ENCODE measurements at places on chromosomes 2 and 18.

DNA sequence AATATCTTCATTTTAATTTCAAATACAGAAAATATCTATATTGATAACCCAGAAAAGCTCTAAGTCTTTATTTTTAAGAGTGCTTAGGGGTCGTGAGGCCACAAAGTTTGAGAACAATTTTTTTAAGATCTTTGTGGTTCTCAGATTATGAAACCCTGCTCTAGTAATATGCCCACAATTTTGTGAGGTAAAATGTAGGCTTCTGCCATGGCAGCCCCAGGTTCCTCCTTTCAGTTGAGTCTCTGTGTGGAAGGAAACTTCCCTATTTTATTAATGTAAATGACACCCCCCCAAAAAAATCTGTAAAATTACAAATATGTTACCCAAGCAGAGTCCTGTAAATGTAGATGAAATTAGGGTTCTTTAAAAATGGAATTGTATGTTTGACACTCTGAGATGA is 600.5 kb downstream of the SATB2 start:
- no peak for DNase-seq

- no peak for DNase-seq
These were observed 93.2 kb upstream of the CCDC150 start for GRCh38 chr2:196546151-196546919.

- no peak for DNase-seq
These were observed 74.6 kb upstream of the NARS1 start for GRCh38 chr18:57696271-57696670.

DNA sequence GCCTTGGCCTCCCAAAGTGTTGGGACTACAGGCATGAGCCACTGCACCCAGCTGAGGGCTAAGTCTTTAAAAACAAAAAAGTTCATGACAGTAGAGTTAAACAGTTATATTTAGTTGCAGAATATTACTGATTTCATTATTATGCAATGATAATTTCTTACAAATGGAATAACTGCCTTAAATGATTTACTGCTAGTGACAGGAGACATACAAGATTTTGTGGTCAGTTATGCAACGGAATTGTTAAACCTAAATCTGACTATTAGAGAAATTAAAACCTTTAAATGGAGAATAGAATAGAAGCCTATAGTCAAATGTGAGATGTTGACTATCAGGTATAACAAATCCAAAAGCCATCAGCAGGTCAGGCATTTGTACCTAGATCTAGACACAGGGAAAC is 10.3 kb upstream of the DNAJC10 start:
- no peak for DNase-seq

GRCh38 chr2:118565786-118566540 is 281.5 kb downstream of the EN1 start:
- no peak for DNase-seq

- DNase-seq: no peak
These were observed 136.5 kb upstream of the HAAO start for GRCh38 chr2:42928692-42929545.

GRCh38 chr2:85781013-85781332 is 27.2 kb downstream of the ATOH8 start:
- no peak for DNase-seq

GRCh38 chr18:3596324-3596636 is 146.3 kb downstream of the TGIF1 start:
- DNase-seq: no peak

- no peak for DNase-seq
These were observed 144.1 kb upstream of the STK17B start for GRCh38 chr2:196315388-196316049.

DNA sequence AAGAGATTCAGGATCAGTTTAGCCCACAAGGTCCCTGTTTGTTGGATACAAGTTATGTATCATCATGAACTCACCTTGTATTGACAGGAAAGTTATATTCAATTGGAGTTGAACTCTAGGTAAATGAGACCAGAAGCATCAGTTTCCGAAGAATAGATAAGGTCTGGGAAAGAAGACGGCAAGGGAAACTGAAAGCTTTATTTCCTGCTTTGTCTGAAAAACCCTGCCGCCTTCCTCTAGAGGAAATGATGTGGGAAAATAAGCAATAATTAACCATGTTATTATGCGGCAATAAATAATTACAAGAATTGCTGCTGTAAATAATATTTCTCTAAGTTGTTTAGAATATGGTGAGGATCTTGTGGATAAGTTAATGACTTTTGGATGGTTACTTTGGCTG is 32.0 kb downstream of the LPIN1 start:
- no peak for DNase-seq
